ENCODE measurements at places on chromosomes 1 and 21.
A peak's percentile ranks its signal among the peaks of the same experiment; 100 is the strongest.

GRCh38 chr1:38256072-38256471 lies 209.5 kb upstream of the POU3F1 start:
- no peak for DNase-seq

DNA sequence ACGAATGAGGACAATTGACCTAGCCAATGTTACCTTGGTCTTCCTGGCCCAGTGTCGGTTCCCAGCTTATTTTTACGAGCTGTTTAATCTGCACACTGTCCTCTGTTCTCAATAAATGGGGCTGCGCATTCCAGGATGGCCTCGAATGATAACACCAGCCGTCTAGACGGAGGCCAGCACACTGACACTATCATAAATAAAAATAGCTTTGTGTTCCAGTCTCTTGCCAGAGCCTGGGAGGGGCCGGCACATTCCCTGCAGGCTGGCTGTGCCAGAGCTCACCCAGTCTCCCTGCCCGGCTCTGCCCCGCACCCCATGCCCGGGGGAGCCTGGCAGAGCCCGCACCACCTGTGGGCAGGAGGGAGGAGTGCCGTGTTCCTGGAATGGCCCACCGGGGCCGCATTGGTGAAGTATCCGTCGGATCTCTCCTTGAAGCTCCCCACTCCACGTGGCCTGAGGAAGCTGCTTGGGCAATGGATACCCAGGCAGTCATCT lies 92.1 kb downstream of the SPSB1 start:
- DNase-seq = no peak

DNA sequence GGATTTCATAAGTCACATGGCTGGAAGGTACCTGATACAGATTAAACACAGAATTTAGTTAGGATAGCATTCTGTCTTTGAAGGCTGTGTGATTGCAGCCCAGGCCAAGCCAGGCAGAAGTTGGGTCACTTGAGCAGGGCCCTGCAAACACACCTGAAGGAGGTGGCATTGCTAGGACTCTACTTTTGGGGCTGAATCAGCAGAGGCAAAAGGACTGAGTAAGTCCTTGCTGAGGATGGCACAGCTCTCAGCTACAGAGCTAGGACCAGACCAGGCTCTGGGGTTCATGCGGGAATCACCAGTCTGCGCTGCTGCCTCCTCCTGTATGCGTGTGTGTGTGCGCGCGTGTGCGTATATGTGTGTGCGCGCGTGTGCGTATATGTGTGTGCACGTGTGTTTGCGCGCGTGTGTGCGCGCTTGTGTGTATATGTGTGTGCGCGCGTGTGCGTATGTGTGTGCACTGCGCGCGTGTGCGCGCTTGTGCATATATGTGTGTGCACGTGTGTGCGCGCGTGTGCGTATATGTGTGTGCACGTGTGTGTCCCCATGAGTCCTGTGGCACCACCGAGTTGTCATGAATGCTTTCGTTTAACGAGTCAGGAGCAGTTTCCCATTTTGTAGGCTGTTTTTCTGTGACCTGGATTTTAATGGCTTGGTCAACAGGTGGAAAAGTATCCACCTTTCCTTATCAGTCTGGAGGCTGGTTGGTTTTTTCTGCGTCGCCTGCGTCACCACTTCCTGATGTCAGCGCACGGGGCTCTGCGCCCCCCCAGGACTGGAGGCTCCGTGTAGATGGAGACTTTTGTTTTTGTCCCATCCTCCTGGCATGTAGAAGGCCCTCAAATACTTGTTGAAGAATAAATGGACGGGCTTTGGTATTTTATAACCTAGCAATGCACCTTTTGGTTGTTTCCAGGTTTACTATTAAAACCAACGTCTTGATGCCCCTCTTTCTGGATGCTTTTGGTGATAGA lies 34.7 kb downstream of the ADARB1 start:
- no peak for DNase-seq

- no peak for DNase-seq
Measured at GRCh38 chr1:178498896-178499675, 2.3 kb upstream of the CLEC20A start.

GRCh38 chr1:30757352-30758120 lies at the start of gene LAPTM5:
Gene LAPTM5, minus strand, starts transcription at chr1:30757774. Its CDS starts 29 bp downstream, at chr1:30757745.
- DNase-seq = no peak

GRCh38 chr1:212007886-212008285 lies 27.5 kb downstream of the INTS7 start:
- peak; percentile 44 for DNase-seq

DNA sequence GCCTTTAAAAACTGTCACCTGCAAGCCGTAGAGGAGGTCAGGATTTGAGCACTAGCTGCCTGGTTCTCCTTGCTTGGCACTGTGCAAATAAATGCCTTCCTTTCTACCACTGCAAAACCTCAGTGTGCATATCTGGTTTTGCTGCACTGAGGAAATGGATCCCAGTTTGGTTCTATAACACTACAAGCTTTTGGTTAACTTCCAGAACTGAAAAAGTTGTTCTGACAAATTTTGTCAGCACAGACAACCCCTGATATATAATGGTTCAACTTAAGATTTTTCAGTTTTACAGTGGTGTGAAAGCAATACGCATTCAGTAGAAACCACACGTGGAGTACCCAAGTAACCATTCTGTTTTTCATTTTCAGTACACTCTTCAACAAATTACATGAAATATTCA lies 29.8 kb upstream of the GALNT2 start:
- DNase-seq = no peak

DNA sequence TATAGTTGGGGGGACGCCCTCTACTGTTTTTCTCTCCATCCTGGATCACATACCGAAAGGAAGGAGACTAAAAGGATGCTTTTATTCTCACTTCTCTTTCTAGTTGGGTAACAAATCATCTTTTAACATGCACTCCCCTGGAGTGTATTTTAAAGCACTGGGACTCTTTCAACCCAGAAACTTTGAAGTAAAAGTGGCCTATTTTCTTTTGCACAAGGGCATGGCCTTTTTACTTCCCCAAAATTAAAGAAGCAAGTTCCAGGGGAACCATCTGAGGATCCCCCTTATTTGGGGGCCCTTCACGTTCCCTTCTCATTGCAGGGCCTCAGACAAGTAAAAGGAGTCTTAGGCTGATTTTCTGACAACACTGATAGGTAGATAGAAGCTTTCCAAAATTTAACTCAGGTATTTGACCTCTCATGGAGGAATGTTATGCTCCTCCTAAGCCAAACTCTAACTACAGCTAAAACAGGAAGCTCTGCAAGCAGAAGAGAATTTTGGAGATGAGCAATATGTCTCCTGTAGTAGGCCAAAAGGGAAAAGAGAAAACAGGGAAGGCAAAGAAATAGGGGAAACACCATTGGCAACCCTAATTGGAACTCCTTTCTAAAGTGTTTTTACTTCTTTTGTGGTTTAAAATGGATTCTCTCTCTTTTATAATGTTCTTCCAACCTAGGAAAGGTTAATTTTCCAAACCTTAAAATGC lies 8.9 kb upstream of the CD46 start:
- no peak for DNase-seq

- peak; percentile 51 for DNase-seq
Measured at GRCh38 chr1:36400825-36401601, 3.3 kb upstream of the LSM10 start.

GRCh38 chr1:208219659-208220282 lies 24.4 kb downstream of the PLXNA2 start:
- peak; percentile 73 for DNase-seq

DNA sequence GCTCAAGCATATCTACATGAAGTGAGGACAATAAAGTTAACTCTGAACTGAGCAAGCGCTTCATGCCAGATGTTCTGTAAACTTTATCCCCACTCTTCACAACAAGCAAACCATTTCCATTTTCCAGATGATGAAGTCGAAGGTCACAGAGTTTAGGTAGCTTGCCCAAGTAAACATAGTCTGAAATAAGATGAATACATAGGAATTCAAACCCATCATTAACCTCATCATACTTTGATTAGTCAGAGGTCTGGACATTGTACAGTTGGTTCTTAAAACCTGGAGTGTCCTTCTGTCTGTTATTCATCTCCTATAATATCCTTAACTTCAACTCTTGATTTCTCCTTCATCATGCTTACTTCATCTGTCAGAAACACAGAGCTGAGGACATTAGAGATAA lies 180.3 kb upstream of the C8B start:
- peak; percentile 29 for DNase-seq

GRCh38 chr1:63690966-63691700 lies 82.7 kb upstream of the ROR1 start:
- peak; percentile 46 for DNase-seq

- DNase-seq = no peak
Measured at GRCh38 chr1:64077281-64077940, 126.0 kb upstream of the UBE2U start.

DNA sequence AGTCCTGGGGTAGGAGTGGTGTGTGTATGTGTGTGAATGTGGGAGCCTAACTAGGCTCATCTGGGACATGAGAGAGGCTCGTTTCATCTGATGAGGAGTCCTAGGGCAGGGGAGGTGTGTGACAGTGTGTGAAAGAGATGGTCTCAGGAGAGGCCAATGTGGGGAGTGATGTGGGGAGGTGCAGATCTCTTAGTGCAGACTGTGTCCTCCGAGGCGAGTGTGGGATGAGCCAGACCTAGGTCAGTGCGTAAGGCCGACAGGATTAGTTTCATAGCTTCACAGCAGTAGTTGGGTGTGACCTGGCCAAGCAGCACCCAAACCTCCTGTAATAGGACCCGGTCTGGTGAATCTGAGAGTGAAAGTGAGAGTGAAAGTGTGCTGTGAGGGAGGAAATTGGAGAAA lies 94.7 kb downstream of the LIPI start:
- no peak for DNase-seq

GRCh38 chr1:89962024-89962741 lies 32.7 kb upstream of the ZNF326 start:
- peak; percentile 46 for DNase-seq

- peak; percentile 31 for DNase-seq
Measured at GRCh38 chr1:75632350-75632949, 21.5 kb upstream of the SLC44A5 start.

DNA sequence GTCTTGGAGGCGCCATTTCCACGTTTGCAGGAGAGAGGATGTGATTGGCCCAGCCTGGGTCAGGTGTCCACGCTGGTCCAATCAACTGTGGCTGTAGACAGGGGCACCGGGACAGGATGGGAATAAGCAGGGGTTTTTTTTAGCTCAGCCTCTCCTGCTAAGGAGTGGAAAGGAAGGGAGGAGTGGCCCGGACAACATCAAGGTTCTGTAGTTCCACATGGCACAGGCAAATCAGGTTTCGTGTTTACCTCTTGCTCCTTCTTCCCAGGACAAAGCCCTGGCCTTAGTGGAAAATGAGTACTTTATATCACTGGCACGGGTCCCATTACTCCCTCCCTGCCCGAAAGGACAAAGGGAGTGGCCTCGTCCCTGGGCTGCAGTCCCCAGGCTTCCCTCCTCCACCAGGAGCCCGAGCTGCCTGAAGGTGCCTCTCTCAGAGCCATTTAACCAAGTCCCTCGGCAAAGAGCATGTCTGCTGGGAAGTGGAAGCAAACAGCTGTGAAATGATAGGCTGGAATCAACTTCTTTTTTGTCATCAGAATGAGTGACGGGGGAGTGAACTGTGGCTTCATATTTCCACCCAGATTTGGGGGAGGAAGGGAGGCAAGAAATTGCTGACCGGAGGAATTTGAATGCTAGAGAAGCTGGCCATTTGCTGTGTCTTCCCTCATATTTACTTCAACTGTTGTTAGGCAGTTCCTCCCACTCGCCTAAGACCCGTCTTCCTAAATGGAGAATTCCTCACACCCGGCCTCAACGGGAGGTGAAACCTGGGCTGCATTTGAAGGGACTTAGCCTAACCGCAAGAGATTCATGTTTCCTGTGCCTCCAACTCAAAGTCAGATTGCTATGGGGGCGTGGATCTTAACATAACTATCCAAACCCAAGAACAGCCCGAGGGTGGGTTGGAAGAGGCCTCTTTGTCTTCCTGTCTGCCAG lies 84.9 kb upstream of the SLC44A3 start:
- DNase-seq = peak; percentile 93

- no peak for DNase-seq
Measured at GRCh38 chr1:229080361-229080760, 190.6 kb upstream of the RAB4A start.

GRCh38 chr21:33993286-33994231 lies 78.0 kb upstream of the ATP5PO start:
- DNase-seq = no peak

DNA sequence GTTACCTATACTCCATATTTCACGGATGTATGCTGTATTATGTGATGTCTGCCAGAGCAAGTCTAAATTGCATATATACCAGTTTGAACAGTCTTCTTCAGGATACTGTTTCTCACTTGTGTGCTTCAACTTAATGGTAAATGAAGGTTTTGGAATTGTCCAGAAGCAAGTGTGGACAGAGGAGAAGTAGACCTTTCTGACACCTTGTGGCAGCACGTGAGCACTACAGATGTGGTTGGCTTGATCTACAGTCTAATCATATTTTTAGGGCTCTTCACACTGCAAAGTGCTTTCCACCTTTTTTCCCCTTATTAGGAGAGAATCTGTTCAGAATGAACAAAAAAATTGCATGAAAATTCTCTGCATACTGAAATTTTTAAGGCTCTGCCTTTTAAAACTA lies 10.9 kb downstream of the MORC3 start:
- peak; percentile 57 for DNase-seq

DNA sequence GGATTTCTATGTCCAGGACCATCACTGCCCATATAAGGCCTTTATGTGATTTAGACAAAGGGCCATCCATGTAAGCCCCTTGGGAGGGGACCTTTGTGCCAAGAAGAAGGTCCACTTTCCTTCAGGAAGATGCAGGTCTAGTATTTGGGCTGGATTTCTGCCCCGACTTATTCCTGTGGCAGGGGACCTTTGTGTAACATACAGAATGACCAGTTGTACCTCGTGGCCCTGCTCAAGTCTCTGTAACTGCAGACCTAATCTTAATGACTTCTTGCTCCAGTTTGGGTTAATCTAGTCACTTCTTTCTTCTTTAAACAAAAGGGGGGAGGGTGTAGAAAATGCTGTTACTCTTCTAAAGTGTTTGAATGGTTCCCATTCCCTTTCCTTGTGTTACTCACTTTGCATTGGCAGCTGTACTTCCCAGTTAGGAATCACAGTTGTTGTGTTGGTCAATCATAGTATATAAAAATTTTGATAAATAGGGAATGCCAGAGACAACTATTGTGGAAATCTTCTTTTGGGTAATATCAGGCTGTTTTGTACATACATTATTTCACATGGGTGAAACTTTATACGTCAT lies 54.2 kb downstream of the MIGA1 start:
- DNase-seq = no peak

GRCh38 chr1:66480162-66480561 lies 53.8 kb upstream of the SGIP1 start:
- DNase-seq = no peak

GRCh38 chr21:40569357-40569756 lies 277.6 kb downstream of the DSCAM start:
- DNase-seq = no peak

DNA sequence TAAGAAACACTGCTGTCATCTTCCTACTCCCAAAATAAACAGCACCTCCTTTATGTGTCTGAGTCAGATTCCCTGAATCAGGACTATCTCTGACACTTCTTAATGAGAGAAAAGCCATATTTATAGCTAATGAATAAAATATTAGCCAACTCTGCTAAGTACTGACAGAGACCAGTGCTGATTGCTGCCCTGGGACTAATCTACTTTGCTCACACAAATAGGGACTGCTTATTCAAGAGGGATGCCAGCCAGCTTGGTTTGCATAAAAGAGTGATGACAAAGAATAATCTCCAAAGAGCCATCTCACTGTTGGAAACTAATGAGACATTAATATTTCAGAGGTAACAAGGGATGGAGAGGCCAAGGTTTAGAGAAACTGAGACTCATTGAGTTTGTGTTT lies 36.4 kb downstream of the FYB2 start:
- no peak for DNase-seq
